Activated naive CD8-positive, alpha-beta T cell treated with anti-CD3 and anti-CD28 coated beads for 36 hours (primary cell): ENCODE measurements at places on chromosomes 12 and 14.

DNA sequence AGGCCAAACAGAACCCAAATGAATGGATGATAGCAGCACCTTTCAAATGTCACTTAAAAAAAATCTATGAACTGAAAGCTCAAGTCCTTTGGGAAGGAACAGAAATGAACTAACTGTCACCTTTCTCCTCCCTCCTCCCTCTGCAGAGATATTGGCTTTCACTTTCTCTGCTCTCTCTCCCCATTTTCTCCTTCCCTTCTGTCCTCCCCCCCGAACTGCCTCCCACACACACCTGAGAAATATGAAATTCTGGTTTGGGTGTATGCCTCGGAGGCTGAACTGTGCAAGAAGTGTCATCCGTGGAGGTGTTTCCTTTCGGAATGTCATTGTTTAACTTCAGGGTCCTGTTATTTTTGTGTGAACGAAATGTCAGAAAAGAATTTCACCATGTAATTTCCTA, 87.8 kb downstream of the NEDD1 start:
- no peak overlapping the region for H3K27ac ChIP-seq
- DNase-seq: no peak
- no peak overlapping the region for H3K4me3 ChIP-seq
- no peaks in the 10 kb centered on the region for H3K4me1 ChIP-seq
- no peaks in the 10 kb centered on the region for H3K36me3 ChIP-seq

- H3K4me3 ChIP-seq: no peak overlapping the region
- peaks cover 10% of the 10 kb centered on the region for H3K4me1 ChIP-seq
- no peak for DNase-seq
- H3K36me3 ChIP-seq: no peaks in the 10 kb centered on the region
- H3K27me3 ChIP-seq: peaks cover 12% of the 10 kb centered on the region
These were observed 4.5 kb upstream of the HECTD4 start for GRCh38 chr12:112386726-112387125.

DNA sequence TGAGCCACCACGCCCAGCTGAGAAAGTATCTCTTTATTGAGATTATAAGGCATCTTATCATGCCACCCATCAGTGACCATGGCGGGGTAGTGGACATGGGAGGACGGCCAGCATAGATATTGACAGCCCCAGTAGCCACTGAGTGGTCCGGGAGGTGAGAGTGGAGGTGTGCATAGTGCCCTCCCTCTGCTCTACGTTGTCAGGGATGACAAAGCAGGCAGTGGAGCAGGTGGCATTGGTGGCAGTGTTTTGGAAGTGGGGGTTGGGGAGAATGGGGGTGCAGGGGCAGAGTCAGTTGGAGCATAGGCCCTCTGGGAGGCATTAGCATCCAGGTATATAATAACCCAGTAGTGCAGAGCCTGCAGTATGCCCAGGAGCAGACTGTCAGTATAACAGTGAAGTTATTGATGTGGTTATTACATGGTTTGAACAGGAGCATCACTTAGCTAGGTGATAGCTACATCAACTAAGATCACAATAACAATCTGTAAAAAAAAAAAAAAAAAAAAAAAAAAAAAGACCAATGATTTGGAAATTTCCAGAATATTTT, 41.1 kb downstream of the GNG2 start:
- peaks cover 45% of the 10 kb centered on the region for H3K4me1 ChIP-seq
- no peaks in the 10 kb centered on the region for H3K27me3 ChIP-seq
- H3K36me3 ChIP-seq: peaks cover 84% of the 10 kb centered on the region
- no peak for DNase-seq

- H3K27ac ChIP-seq: no peak overlapping the region
- H3K4me3 ChIP-seq: no peak overlapping the region
- H3K27me3 ChIP-seq: no peaks in the 10 kb centered on the region
- no peak for DNase-seq
- H3K36me3 ChIP-seq: no peaks in the 10 kb centered on the region
These were observed 98.3 kb downstream of the TTC7B start for GRCh38 chr14:90717916-90718315.

GRCh38 chr12:132428936-132429601, 60.9 kb upstream of the FBRSL1 start:
- H3K36me3 ChIP-seq: peaks cover 2% of the 10 kb centered on the region
- no peak overlapping the region for H3K27ac ChIP-seq
- no peaks in the 10 kb centered on the region for H3K27me3 ChIP-seq
- H3K4me3 ChIP-seq: no peak overlapping the region
- DNase-seq: no peak

GRCh38 chr12:92676710-92677109, 26.1 kb upstream of the PLEKHG7 start:
- no peaks in the 10 kb centered on the region for H3K27me3 ChIP-seq
- H3K36me3 ChIP-seq: no peaks in the 10 kb centered on the region
- no peak for DNase-seq
- H3K4me1 ChIP-seq: no peaks in the 10 kb centered on the region
- no peak overlapping the region for H3K4me3 ChIP-seq
- no peak overlapping the region for H3K27ac ChIP-seq

DNA sequence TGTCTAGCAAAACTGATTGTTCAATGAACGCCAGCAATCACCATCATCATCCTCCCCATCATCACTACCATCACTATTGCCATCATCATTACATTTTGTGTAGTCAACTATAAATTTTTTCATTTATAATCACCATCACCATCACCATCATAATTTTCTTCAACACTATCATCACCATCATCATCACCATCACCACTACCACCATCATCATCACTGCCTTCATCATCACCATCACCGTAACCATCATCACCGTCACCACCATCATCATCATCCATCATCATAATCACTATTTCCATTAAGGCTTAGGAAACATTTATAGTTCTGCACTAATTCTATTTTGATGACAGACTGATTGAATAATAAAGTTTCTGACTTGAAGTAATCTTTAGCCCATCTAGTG, 434.8 kb upstream of the TMEM132C start:
- no peak overlapping the region for H3K27ac ChIP-seq
- H3K4me3 ChIP-seq: no peak overlapping the region
- H3K36me3 ChIP-seq: no peaks in the 10 kb centered on the region
- DNase-seq: no peak
- H3K4me1 ChIP-seq: no peaks in the 10 kb centered on the region

- H3K27ac ChIP-seq: no peak overlapping the region
- H3K27me3 ChIP-seq: peaks cover 3% of the 10 kb centered on the region
- H3K4me3 ChIP-seq: no peak overlapping the region
- H3K4me1 ChIP-seq: no peaks in the 10 kb centered on the region
- H3K36me3 ChIP-seq: no peaks in the 10 kb centered on the region
These were observed 337.7 kb downstream of the IPO8 start for GRCh38 chr12:30357766-30358490.

DNA sequence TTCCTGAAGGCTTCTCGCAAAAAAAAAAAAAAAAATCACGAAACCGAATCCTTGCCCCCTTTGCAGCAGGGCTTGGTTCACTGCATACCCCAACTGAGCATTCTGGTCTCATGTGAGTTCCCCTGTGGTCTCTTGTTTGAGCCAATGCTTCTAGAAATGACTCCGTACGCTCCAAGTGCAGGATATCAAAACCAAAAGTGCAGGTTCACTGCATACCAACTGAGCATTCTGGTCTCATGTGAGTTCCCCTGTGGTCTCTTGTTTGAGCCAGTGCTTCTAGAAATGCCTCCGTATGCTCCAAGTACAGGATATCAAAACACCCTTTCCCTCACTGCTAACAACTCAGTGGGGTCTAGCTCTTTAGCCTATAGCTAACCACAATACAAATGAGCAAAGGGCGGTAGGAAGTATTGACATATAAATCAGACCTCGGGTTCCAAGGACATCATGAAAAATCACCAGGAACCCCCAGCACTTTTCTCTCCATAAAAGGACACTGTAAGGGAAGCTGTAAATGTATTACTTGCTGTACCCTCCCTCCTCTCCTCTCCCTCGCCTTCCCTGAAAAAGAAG, 206.3 kb upstream of the NOS1 start:
- H3K27me3 ChIP-seq: no peaks in the 10 kb centered on the region
- H3K27ac ChIP-seq: no peak overlapping the region
- H3K4me1 ChIP-seq: no peaks in the 10 kb centered on the region
- no peak overlapping the region for H3K4me3 ChIP-seq
- no peak for DNase-seq
- no peaks in the 10 kb centered on the region for H3K36me3 ChIP-seq

- peaks cover 31% of the 10 kb centered on the region for H3K4me1 ChIP-seq
- H3K27ac ChIP-seq: peak overlapping the region; percentile 59
- H3K36me3 ChIP-seq: peaks cover 52% of the 10 kb centered on the region
- no peak overlapping the region for H3K4me3 ChIP-seq
- no peaks in the 10 kb centered on the region for H3K27me3 ChIP-seq
- DNase-seq: no peak
These were observed 17.3 kb downstream of the BAZ1A start for GRCh38 chr14:34857689-34858449.

GRCh38 chr12:12507121-12507520, 55.5 kb downstream of the DUSP16 start:
- H3K36me3 ChIP-seq: peaks cover 30% of the 10 kb centered on the region
- DNase-seq: no peak
- no peak overlapping the region for H3K4me3 ChIP-seq
- H3K27ac ChIP-seq: peak overlapping the region; percentile 98
- no peaks in the 10 kb centered on the region for H3K27me3 ChIP-seq
- peaks cover 64% of the 10 kb centered on the region for H3K4me1 ChIP-seq

DNA sequence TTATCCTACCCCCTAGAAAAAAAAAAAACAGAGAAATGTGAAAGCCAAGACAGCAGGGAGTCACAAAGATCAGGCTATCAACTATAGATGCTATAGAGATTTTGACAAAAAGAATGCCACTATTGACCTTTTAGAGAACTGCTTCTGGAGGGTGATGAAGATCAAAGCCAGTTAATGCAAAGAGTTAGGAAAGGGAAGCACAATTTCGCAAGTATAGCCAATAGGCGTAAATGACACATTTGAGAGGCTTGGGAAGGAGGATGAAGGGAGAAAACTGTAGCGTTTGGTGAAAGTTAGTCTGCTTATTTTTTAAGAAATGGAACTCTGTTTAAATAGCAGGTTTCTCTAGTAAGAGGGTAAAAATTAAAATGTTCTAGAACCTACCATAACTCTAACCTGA, 190.7 kb downstream of the DUSP6 start:
- no peak overlapping the region for H3K27ac ChIP-seq
- no peak overlapping the region for H3K4me3 ChIP-seq
- peaks cover 14% of the 10 kb centered on the region for H3K4me1 ChIP-seq
- no peak for DNase-seq
- no peaks in the 10 kb centered on the region for H3K36me3 ChIP-seq

DNA sequence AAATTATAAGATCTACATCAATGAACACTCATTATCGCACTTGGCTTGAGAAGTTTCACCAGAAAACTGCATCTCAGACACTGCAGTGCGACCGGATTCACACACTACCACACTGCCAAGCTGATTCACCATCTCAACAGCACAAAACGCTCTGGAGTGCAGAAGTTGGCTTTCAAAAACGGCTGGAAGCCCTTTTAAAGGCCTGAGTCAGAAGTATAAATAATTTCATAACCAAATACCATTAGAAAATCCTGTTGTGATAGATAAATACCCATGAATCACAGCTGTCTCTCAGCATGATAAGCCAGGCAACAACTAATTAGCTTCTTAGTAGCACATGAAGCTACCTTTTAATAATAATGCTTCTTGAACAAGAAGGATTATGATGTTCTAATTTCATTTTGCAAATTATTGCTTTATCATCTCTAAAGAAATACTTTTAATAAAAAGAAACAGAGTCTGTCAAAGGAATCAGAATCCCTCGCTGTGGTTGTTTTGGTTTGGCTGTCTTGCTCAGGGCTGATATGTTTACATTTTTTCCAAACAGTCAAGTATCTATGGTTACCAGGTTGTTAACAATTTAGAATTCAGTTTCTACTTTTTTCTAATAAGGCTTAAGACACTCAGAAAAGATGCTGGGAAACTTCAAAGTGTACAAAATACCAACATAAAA, 51.2 kb downstream of the SLC2A13 start:
- H3K4me1 ChIP-seq: no peaks in the 10 kb centered on the region
- no peak overlapping the region for H3K4me3 ChIP-seq
- H3K27ac ChIP-seq: no peak overlapping the region
- DNase-seq: no peak
- no peaks in the 10 kb centered on the region for H3K36me3 ChIP-seq
- no peaks in the 10 kb centered on the region for H3K27me3 ChIP-seq
